Fibroblast of skin of abdomen (primary cell): ENCODE measurements at places on chromosomes 3 and 15.

DNA sequence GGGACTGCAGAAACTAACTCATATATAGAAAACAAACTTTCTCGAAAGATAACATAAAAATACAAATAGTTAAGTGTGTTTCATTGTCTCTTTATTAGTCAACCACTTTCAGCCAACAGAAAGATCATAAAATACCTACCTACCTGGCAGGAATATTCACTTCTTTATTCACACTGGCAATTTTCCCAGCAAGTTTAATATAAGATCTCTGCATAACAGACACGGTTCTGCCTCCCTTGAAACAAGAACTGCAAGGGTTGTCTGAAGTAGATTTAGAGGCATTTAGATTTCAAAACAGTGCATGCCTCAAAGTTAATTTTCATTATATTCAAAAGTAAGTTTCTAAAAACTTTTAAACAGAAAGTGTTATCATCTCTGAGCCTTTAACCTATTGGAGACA is 7.1 kb downstream of the NPTN start:
- DNase-seq, result no peak

GRCh38 chr3:170418422-170419398 is at the start of gene CLDN11:
TSS of gene CLDN11 (plus strand) at chr3:170418868. CDS start at chr3:170419067, 199 bp downstream.
- DNase-seq, result peak; percentile 85

GRCh38 chr3:182697345-182697919 is 95.9 kb upstream of the ATP11B start:
- DNase-seq, result no peak

- DNase-seq, result no peak
Measured at GRCh38 chr3:71008350-71008935, 575.1 kb downstream of the FOXP1 start.

- peak; percentile 10 for DNase-seq
Measured at GRCh38 chr3:18443665-18444594, 18.8 kb upstream of the SATB1 start.

DNA sequence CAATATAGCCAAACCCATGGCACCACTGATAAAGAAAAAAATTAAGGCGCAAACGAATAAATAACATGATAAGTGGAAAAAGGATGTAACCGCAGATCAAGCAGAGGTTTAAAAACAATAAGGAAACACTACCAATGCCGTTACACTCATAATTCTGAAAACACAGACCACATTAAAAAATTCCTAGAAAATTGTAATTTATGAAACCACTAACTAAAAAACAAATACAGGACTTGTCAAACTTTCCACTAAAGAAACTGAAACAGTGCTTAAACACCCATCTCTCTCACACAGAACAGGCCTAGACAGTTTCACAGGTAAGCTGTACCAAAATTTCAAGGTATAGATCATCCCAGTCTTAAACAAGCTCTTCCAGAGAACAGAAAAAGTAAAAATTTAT is 28.4 kb downstream of the PCSK6 start:
- DNase-seq, result no peak

DNA sequence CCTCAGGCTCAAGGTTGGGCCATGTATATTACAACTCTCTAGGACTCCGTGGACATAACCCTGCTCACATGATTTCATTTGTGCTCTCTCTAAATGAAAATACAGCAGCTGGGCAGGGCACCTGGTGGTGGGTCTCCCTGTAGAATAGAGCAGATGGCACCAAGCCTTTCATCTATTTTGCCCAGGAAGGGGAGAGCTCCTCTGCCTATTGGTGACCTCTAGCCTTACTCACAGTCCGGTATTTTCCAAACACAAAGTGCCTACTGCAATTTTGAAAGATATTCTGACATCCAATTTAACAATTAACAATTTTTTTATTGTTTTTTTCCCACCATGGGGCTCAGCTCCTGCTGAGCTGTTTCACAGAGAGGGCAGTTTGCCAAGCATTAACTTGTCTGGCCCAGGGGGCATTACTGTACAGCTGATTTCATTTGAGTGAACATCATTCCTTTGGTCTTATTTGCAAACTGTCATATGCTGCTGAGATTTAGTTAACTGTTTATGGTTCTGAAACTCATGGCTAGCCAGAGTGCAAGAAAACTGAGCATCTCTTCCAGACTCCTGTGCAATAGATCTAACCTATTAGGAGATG is 474.0 kb downstream of the EPHB1 start:
- DNase-seq, result no peak
